ENCODE measurements at places on chromosomes 1 and 21.

GRCh38 chr1:161046605-161047228 lies 940 bp upstream of the USF1 start:
- DNase-seq: peak; percentile 61

DNA sequence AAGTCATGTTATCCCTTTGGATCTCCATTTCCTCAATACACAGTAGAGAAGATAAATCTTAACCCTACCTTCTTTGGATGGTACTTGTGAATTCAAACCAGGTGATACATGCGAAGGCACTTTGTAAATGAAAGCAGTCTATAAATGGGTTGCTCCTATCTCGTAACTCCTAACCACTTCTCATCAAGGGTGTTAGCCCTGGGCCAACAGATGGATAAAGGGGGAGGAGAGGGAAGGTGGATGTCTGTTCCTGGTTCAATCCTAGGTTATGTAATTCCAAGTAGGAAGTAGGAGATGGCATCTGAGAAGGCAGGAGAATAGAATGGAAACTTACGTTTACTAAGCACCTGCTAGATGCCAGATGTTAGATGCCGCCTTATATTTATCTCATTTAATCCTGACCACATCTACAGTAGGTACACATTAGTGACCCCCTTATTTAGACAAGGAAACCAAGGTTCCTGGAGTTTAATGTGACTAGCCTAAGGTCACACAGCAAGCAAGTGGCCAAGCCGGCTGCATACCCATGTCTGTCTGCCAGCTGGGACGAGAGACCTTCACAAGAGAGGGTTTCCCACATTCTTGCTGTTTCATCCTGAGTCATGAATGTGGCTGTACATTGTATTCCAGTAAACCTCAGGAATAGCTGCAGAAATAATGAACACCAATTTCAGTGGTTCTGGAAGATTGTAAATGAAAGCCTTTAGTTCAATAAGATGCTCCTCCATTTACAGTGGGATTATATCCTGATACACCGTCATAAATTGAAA lies 47.7 kb downstream of the ELAVL4 start:
- no peak for DNase-seq

GRCh38 chr1:21896026-21896425 lies 41.1 kb downstream of the HSPG2 start:
- DNase-seq: no peak

- DNase-seq: no peak
Measured at GRCh38 chr21:40620386-40621145, 226.4 kb downstream of the DSCAM start.

GRCh38 chr1:115811140-115811828 lies 29.6 kb downstream of the NHLH2 start:
- DNase-seq: no peak

All from HL-60 (cell line).